ENCODE measurements at places on chromosomes 7 and 10.

DNA sequence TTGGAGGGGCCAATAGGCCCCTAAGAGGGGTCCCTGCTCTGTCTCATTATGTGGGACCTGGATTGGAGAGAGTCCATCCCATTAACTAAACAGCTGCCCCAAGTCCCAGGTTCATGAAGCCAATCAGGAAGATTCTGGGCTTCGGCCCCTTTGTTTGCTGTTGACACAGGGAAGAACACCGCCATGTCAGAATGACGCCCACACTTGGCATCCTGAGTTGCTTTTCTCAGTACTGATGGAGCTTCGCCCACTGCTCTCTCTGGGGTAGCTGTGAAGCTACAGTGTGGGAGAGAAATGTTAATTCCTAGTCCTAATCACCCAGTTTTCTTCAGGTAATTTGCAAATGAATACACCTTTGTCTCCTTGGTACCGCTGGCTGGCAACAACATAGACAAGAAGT is 264.7 kb downstream of the GLRX3 start:
- DNase-seq = no peak

DNA sequence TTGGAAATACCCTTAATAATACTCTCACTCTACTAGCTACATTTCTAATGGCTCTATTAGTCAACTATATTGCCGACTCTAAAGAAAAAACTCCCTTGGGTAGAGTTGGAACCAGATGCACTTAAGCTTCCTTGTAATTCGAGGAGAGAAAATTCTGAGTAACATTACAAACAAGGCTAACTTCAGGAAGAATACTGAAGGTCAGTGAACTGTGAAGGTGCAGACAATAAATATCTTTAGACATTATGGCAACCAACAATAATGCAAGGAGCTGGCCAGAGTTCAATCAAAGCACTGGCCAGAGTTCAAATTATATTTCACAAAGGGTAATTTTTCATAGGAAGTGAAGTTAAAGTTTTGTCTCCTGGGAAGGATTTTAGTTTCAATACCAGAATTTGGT is 40.7 kb upstream of the MRLN start:
- DNase-seq = no peak

DNA sequence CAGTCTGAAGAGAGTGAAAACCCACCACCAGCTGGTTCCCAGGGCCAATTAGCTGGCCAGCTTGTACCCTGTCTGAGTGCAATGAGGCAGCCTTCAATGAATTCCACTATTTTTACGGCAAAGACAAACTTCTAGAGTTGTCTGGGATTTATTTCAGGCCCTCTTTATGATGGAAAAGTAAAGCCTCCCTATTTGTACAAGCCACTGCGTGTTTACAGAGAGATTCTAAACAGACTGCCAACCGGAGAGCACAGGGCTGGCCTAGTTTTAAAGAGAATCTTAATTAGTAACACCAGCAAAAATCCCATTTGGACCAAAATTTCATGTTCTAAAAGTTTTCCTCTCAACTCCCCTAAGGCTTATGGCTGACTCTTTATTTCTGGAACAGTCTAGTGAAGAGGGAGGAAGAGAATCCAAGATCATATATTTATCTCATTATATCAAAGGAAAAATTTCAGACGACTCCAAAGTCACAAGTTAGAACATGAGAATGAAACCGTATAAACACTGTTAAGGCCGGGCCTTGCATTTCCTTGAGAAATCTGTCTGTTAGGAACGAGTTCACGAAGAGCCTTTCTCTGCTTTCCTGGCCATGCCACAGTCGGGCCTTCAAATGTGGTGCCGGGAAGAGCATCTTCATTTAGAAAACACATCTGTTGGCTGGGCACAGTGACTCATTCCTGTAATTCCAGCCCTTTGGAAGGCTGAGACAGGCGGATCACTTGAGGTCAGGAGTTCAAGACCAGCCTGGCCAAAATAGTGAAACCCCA is 724.6 kb upstream of the NRP1 start:
- DNase-seq = no peak

DNA sequence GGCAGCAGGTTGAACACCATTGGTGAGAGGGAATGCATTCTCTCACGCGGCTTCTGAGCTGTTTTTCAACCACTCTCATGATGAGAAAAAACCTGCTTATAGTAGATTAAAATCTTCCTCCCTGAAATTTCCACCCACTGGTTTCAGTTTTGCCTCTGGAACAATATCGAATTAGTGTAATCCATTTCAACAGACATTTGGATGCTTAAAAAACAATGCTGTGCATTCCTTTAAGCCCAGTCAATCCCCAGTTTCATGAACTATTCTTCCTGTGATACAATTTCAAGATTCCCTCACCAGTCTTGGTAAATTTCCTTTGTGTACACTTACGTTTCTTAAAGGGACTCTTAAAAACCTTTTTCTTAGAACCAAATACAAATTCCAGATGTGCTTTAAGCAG is 89.6 kb downstream of the ITIH5 start:
- no peak for DNase-seq

- DNase-seq = no peak
These were observed 4.7 kb downstream of the BLVRA start for GRCh38 chr7:43763183-43763582.

- DNase-seq = no peak
These were observed 2.2 kb upstream of the ADIRF start for GRCh38 chr10:86965986-86966654.

GRCh38 chr7:56493196-56493595 is 377.0 kb upstream of the NUPR2 start:
- DNase-seq = no peak

All from stimulated activated CD8-positive, alpha-beta memory T cell treated with anti-CD3 and anti-CD28 coated beads, Interleukin-15, amount 100 ng/mL, for 48 hours (primary cell).